Activated CD8-positive, alpha-beta memory T cell treated with anti-CD3 and anti-CD28 coated beads for 4 hours (primary cell): ENCODE measurements at places on chromosomes 16 and 17.

GRCh38 chr17:50868140-50868438 is 1.9 kb upstream of the TOB1 start:
- no peak for DNase-seq

DNA sequence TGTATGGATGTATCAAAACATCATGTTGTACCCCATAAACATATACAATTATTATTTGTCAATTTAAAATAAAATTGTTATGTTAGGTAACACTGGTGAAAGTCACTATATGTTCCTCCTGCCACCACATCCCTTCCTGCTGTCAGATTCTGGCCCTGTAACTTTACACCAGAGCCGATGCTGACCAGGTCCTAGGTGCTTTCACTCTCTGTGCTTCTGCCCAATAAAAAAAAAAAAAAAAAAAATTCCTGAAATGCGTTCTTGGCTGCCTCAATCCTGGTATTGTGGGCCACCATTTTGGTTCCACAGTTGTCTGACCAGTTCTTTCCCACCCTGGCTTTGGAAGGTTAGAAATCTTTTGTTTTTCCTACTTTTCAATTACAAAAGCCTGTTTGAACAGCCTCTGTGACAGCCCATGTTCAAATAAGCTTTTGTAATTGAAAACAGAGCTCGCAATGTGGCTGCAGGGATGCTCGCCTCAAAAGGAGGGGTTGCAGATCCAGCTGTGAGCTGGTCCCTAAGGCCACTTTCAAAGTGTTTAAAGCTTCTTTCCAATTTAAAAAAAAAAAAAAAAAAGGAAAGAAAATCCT is 831.0 kb upstream of the EEF2KMT start:
- DNase-seq: no peak

GRCh38 chr17:67994817-67995569 is 1.3 kb downstream of the C17orf58 start:
- DNase-seq: no peak

- DNase-seq: no peak
These were observed 31.2 kb downstream of the NFATC3 start for GRCh38 chr16:68116256-68116867.

GRCh38 chr17:56812901-56813388 is 20.8 kb downstream of the C17orf67 start:
- DNase-seq: no peak

- DNase-seq: no peak
These were observed 30.2 kb downstream of the LLGL2 start for GRCh38 chr17:75555679-75556153.

DNA sequence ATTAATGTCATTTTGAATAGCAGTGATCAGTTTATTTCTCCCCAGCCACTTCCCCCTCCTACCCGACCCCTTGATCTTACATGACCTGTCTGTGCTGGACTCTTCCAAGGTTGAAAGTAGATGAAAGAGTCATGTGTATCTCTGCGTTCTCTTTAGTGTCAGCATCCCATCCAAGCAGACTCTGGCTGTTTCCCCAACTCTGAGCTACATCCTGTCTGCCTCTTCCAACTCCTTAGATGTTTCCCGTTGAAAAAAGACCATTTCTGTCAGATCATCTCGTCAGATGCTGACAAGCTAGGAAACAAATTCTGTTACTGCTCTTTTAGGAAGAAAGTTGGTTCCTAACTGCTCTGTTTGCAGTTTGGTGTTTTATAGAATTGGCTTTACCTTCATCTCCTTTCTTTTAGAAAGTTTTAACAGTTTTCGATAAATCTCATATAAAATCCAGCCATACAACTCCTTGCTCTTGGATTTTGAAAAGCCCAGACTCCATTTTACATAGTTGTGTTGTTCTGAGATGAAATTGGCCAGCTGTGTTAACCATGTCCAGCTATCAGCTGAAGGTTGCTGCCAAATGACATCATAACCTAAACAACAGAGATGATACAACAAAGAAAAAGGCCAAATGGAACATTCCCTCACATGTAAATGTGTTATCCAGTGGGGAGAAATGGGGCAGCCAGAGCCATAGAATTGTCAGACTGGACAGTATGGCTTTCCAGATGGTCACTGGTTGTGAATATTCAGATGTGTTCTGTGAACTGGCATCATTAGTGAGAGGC is 43.5 kb downstream of the CYB561 start:
- DNase-seq: no peak
